ENCODE measurements at places on chromosomes 5 and 9.

DNA sequence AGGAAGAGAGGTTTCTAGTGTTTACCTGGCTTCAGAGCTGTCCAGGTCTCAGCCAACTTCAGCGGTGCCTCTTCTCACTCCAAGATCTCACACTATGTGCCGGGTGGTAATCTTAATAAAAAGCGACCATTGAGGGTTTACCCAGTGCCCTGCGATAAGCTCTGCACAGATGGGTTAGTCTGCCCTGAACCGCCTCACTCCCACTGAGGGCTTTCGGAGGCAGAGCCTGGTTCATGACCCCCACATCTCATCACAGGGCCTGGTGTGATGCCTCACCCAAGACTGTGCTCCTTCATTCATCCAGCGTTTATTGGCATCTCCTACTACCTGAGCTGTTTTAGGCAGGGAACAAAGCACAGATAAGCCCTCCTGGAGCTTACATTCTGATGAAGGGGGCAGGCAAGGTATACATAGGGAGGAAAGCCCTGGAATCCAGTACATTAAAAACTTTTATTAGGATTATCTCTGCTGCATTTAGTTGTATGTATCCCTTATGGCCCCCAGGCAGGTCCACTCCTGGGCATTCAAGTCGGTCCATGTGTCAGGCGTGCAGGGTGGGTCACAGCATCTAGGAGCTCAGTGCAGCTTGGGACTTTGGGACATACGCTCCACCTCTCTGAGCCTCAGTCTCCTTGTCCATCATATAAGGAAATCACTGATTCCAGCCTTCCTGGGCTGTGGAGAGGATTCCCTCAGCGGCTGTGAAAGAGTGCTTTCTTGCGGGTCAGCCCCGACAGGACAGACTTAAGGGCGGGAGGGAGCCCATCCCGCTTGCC is 613 bp upstream of the COL15A1 start:
- DNase-seq: no peak

DNA sequence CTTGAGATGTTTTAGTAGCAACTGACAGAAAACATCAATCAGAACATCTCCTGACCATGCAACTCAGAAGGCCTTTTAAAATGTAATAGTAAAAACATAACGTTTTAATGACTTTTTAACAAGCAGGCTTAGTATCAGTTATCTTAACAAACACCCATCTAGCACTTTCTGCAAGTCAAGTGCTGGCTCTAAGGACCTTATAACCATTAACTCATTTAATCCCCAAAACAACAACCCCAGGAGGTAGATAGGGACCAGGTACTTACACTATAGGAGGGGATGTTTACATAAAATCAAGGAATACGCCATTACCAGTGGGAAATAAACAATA is 41.8 kb downstream of the ROR2 start:
- no peak for DNase-seq

DNA sequence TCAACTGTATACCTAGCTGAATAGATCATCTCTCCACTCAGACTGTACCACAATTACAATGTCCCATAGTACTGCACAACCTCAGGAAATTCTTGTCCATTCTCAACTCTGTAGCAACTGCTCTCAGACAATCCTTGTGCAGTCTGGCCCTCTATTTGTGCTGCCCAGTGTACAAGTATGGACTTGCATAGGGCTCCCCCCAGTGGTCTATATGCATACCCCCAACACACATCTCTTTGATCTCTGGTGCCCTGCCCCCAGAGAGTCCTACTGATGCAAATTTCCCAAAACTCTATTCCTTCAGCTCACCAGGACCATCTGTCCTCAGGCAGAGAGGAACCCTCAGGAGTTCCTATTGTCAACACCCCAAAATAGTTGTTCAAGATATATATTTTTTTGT is 205.3 kb downstream of the SLCO4C1 start:
- no peak for DNase-seq

DNA sequence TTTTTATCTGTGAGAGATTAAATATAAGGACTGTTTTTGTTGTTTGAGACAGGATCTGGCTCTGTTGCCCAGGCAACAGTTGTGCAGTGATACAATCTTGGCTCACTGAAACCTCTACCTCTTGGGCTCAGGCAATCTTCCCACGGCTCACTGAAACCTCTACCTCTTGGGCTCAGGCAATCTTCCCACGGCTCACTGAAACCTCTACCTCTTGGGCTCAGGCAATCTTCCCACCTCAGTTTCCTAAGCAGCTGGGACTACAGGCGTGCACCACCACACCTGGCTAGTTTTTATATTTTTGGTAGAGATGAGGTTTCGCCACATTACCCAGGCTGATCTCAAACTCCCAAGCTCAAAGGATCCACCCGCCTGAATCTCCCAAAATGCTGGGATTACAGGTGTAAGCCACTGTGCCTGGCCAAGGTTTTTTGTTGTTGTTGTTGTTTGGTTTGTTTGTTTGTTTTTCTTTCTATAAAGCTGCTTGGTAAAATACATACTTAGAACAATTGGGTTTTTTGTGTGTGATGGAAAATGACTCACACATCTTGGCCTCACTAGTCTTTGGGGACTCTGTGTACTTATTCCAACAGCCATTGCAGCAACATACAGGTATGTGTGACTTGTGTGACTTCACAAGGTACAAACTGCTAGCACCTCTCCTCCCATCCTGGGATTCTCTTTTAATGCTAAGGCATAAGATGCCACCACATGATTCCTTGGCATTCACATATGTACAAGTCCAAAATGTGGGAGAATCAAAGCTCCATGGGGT is 36.5 kb upstream of the RASA1 start:
- DNase-seq: no peak

- DNase-seq: no peak
These were observed 68.9 kb downstream of the PTCH1 start for GRCh38 chr9:95447660-95448420.

GRCh38 chr9:128494108-128494745 is 10.3 kb upstream of the GLE1 start:
- DNase-seq: no peak

DNA sequence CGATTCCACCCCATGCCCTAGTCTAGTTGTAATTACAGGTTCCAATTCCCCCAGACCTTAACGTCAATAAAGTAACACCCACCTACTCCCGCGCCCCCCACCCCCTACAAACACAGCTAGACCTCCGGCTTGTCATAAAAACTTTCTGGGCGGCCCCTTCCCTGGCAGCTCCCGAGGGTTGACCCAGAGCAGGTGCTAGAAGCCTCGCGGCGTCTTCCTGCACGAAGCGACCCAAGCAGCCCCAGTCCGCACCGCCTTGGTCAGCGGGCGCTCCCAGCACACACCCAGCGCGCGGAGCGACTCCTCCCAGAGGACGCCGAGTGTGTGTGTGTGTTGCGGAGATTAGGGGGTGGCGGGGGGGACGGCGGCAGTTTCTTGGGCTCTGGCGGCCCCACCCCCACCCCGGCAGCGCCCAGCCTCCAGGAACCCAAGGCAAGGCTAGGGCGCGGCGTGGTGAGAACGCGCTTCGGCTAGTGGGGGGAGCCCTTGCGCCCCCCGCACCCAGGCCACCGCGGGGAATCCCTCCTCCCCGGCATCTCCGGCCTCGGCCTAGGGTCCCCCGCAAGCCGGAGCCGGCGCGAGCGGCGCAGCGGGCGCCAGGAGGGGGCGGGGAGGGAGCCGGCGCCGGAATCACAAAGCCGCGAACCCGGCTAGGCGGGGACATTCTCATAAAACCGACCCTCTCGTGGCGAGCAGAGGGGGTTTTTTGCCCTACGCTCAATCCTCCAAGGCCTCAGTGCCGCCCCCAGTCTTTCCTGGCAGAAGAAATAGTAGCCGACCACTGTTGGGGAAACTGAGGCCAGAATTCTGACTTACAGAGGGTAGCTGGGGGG is 2.2 kb downstream of the PCDH1 start:
- no peak for DNase-seq

DNA sequence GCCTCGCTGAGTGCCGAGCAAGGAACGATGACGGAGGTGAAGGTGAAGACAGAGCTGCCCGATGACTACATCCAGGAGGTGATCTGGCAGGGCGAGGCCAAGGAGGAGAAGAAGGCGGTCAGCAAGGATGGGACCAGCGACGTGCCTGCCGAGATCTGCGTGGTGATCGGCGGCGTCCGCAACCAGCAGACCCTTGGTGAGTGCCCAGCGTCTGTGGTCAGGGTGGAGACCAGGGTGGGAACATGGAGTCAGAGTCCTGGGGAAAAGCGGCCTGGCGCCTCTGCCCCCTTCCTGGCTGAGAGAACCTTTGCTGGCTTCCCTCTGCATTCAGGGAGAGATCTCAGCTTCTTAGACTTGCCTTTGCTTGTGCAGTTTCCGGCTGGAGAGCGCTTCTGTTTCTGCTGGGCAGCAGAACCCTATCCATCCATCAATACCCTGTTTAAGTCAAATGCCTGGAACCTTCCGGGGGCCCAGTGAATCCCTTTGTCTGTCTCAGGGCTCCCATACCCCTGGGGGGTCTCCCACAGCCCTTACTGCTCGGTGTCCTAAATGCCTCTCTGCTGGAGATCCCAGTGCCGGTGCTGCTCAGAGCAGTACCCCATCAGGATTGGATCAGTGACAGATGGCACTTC is 89.6 kb downstream of the AMBP start:
- no peak for DNase-seq

DNA sequence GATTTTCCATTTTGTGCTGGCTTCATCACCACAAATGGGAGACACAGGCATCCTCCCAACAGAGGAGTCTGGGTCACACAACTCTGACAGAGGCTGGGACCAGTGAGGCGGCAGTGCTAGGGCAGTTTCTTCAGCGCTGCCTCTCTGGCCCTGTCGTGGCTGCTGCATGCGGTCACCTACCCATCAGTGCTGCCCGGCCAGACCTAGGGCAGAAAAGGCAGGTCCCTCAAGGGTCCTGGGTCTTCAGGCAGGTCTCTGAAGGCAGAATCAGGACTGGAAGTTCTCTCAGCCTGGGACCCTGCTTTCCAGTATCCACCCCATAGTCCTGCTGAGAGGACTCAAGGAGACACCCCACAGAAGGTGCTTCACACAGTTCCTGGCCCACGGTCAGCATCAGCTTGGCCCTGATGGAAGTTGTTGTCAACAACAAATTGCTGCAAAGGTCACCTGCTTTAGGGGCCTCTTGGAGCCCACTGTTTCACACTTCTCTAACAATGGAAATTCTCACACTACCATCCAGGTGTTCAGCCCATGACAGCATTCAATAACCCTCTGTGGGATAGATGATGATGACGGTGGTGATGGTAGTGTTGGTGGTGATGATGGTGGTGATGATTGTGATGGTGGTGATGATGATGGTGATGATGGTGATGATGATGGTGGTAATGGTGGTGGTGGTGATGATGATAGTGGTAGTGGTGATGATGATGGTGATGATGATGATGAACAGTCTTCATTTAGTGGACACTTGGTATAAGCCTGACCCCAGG is 146.4 kb upstream of the PPP1R26 start:
- no peak for DNase-seq

DNA sequence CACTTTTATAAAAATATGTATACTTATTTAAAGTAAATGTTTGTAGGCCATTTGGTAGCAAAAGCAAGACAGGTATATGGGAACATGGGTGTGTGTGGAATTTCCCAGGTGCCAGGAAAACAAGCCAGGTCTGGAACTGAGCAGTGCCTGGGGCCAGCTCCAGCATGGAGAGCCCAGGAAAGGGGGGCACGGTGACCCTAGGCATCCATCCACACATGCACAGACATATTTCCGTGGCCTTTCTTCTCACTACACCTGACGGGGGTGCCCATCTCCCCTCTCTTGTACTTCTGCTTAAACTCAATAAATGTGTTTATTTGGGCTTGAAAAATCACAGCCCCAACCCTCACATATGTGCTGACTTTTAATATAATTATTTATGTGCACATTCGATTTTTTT is 31.2 kb upstream of the CXCL14 start:
- DNase-seq: no peak

Measured in activated T-cell treated with anti-CD3 and anti-CD28 coated beads, Interleukin-2, amount 50 U/mL, for 48 hours (primary cell).